ENCODE measurements at places on chromosomes 11 and 22.

GRCh38 chr11:19976281-19976941 lies 183.9 kb downstream of the DBX1 start:
- no peak for DNase-seq

- no peak for DNase-seq
These were observed 12.6 kb upstream of the FJX1 start for GRCh38 chr11:35605706-35606105.

DNA sequence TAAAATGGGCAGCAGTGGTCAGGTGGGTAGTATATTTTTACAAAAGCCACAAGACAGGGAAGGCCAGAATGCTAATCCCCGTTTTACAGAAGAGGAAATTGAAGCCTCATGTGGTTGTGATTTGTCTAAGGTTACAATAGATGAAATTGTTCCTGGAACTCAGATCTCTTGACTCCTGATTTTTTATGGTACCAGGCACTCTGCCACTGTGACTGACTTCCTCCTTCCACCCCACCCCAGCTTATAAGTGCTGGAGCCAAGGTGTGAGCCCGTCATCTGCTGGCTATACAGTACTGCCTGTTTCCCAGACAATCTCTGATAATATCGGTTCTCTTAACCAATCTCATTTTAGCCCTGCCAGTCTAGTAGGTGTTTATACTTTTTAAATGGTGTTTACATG lies 1.9 kb downstream of the SLC5A1 start:
- no peak for DNase-seq

DNA sequence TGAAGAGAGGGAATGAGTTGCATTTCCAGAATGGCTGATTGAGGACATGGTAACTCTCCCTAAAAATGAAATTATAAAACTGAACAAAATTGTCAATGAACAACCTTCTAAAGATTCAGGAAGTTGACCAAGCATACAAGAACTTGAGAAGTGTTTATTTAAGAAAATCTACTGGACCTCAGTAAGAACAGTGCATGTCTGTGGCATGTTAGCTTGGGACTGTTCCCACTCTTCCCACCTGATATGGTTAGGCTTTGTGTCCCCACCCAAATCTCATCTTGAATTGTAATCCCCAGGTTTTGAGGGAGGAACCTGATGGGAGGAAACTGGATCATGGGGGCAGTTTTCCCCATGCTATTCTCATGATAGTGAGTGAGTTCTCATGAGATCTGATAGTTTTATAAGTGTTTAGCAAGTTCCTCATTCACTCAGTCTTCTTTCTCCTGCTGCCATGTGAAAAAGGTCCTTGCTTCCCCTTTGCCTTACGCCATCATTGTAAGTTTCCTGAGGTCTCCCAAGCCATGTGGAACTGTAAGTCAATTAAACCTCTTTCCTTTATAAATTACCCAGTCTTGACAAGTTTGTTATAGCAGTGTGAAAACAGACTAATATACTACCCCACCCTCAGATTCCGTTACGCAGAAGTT lies 15.4 kb downstream of the MS4A13 start:
- DNase-seq: no peak

- no peak for DNase-seq
These were observed 109.8 kb upstream of the SERPIND1 start for GRCh38 chr22:20663941-20664593.

DNA sequence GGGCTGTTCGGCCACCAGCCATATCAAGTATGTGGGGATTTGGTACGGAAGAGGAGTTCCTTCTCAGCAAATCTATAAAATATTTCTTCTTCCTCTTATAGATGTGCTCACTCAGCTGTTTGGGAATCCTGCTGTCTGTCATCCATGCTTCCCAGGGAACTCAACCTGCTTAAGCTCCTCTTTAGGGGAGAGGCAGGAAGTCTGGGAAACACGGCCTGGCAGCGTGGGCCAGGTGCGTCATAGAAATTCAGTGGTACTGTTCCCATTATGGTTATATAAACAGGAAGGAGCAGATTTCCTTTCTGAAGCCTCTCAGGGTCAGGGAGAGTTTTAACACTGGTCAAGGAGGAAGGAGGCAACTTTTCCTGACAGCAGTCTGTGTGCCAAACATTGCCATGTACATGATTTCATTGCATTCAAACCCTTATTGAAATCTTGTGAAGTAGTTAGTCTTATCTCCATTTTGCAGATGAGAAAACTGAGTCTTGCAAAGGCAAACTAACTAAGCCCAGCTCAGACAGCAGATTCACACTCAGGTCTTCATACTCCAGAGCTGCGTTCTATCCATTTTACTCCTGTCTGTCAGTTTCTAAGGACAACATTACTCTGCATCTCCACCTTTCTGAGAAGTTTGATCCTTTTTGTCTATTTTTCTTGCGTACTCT lies 35.4 kb upstream of the AMOTL1 start:
- no peak for DNase-seq

DNA sequence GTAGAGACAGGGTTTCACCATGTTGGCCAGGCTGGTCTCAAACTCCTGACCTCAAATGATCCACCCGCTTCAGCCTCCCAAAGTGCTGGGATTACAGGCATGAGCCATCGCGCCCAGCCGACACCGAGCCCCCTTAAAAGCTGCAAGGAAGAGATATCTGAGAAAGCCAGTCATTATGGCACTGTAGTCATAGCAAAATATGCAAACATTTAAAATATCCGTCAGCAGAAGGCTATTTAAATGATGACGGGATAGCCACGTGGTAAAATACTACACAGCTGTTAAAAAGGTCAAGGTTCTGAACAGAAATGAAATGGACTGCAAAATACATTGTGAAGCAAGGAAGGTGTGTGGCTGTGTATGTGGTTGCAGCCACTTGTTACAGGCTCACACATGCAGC lies 6.4 kb upstream of the CCDC88B start:
- no peak for DNase-seq

DNA sequence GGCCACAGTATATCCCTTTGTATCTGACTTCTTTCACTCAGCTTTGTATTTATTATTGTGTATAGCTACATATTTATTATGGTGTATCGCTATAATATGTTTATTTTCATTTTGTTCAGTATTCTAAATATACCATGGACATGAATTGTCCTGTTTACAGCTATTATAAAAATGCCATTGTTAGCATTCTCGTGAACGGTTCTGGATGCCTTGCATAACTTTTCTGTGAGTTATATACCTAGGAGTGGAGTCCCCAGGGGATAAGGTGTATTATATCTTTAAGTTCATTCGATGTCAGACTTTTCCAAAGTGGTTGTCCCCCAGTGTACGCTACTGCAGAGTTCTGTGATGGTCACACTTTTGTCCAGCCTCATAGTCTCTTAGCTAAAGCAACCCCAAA lies 301.7 kb downstream of the TMEM135 start:
- DNase-seq: no peak

GRCh38 chr11:70601861-70602538 lies 203.7 kb downstream of the CTTN start:
- DNase-seq: no peak

DNA sequence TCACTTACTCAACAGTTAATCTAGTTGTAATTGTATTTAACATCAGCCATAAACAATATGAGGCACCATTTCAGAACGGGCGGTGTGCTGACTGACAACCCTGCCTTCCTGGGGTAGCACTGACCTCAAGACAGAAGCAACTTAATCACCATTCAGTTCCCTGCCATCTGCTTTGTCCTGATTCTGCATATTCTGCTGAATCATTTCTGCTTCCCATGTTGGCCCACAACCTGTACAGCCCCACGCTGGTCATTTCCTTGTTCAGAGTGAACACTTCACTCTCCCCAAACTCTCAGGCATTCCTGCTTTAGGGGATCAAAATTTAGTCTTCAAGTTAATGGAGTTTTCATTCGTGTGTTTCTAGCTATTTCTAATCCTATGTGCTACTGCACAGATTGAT lies 132.3 kb upstream of the ZBED5 start:
- DNase-seq: no peak

DNA sequence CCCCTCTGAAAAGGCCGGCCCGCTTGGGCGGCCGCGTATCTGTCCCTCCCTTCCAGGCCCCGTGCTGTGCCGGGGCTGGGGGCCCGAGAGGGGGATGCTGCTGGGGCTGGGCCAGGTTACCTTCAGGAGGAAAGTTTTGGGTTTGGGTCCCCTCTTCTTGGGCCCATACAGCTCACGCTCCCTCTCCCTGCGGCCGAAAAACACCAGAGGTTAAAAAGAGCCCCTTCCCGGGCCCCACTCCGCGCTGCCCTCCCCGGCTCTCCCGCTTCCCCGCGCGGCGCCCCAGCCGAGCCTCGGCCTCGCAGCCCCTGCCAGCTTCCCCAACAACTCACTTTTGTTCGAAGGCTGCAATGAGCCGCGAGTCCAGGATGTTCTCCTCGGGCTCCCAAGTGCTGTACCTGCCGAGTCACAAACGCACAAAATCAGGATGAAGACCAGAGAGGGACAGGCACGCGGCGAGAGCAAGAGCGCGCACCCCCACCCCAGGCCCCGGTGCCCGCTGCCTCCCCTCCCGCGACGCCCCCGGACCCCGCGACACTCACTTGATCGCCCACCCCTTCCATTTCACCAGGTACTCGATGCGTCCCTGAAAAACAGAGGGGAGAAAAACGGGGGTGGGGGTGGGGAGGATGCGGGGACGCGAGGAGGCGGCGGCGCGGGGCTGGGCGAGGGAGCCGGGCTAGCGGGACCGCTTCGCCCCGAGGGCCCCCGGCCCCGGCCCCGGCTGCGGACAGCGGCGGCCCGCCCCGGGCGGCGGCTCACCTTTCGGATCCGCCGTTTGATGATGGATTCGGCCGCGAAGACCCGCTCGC lies 450 bp downstream of the CBX6 start:
- DNase-seq: peak; percentile 60
